ENCODE measurements at places on chromosomes 11 and 22. TPM values are rescaled to one million over a fixed set of nuclear protein-coding genes. Genes with fewer than 3 reads are reported as not detected.

PRRG4 gene
- 3.1 TPM for total RNA-seq

MPZL2 gene
- total RNA-seq = 29.7 TPM

- no peak for DNase-seq
Observed at GRCh38 chr11:41836431-41836830, 377.0 kb upstream of the LRRC4C start.

GRCh38 chr11:82818409-82819043, 81.7 kb downstream of the PRCP start:
- peak; percentile 13 for DNase-seq

CST6 gene
- 89.1 TPM for total RNA-seq

- DNase-seq = no peak
Observed at GRCh38 chr11:5665051-5665570, 19.8 kb downstream of the TRIM5 start.

HOATZ gene
- not detected for total RNA-seq

GRCh38 chr11:6417907-6418556, 862 bp downstream of the APBB1 start:
- DNase-seq = no peak

MTMR2 gene
- 34.9 TPM for total RNA-seq

OR51B4 gene
- not detected for total RNA-seq

- DNase-seq = no peak
Observed at GRCh38 chr22:37549704-37550059, 10.6 kb upstream of the CDC42EP1 start.

- DNase-seq = no peak
Observed at GRCh38 chr22:43391306-43391705, 20.5 kb upstream of the MPPED1 start.

SLC6A5 gene
- total RNA-seq = not detected

DNA sequence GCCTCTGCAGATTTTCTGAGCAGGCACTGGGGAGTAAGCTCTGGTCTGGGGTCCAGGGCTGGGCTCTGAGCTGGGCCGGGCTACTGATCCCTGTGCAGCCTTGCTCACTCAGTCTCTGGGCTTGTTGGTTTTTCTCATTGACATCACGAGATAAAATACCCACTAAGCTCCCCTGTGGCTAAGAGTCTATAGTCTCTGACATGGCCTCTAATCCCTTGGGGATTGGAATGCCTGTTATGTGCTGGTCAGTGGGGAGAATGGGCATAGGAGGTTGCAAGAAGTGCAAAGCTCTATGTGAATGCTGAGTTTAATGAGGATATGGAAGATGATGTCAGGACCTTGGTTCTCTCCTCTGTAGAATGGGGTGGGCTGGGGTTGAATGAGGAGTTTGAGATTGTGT, 23.3 kb downstream of the ELF5 start:
- no peak for DNase-seq

FGF3 gene
- total RNA-seq = not detected

DNA sequence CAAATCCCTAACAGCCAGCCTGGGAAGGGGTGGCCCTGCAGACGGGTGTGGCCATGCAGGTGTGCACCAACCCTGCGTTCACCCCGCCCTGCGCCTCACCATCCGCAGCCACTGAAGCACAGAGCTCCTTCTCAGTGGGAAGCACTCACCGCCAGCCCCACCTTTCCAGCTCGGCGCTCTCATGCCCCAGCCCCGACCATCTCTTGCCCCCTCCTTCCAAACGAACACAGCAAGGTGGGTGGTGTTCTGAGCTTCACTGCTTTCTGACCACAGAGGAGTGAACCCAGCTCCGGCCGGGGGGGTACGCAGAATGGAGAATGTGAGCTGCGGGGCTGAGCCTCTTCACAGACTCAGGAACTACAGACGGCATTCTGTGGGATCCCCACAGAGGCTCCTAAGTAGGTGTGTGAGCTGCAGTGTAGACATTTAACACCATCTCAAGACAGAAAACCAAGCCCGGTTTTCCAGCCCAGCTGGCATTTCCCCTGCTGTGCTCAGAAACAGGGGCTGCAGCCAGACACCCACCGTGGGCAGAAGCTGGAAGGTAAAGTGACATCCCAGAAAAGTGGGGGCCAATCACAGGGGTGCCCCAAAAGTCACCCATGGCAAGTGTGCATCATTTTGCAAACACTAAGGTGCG, 88.4 kb upstream of the RTL6 start:
- DNase-seq = no peak

ZNF280A gene
- total RNA-seq = not detected

GRCh38 chr22:20606041-20606783, 98.8 kb downstream of the MED15 start:
- DNase-seq = peak; percentile 1

FLRT1 gene
- total RNA-seq = not detected

- no peak for DNase-seq
Observed at GRCh38 chr22:21650823-21651520, 8.9 kb downstream of the SDF2L1 start.

DNA sequence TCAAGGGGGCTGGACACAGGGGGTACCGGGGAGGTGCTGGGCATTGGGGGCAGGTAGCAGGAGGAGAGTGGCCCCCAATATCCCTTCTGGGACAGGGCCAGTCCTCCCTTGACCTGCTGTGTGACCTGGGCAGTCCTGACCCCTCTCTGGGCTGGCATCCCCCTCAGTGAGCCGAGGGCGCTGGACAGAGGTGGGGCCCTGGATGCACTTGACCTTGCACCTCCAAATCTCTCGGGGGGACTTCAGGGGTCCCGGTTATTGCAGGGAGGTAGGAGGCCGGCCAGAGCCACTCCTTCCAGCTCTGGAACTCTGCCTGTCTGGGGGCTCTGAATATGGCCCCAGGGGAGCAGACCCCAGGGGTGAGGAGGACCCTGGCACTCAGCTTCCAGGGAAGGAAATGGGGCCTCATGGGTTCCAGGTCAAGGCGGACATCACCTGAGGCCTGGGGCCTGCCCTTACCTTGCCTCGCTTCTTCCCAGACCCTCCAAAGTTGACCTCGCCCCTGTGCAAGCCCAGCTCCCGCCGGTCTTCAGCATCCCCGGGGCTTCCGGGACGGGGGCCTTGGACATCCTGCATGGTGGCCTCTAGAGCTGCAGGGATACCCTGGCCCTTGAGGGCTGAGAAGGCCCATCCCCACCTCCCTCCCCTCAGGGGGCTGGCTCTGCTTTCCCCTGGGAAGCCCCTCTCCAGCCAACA, 21.7 kb downstream of the TRPM5 start:
- DNase-seq = no peak

GRCh38 chr11:115524572-115524971, 20.4 kb upstream of the CADM1 start:
- no peak for DNase-seq

Measured in epithelial cell of proximal tubule (primary cell).